Activated CD4-positive, alpha-beta T cell treated with anti-CD3 and anti-CD28 coated beads, Interleukin-2, amount 50 U/mL, for 48 hours (primary cell): ENCODE measurements at places on chromosomes 16 and 17.

GRCh38 chr17:82849076-82849945 is 9.5 kb upstream of the ZNF750 start:
- DNase-seq = no peak

DNA sequence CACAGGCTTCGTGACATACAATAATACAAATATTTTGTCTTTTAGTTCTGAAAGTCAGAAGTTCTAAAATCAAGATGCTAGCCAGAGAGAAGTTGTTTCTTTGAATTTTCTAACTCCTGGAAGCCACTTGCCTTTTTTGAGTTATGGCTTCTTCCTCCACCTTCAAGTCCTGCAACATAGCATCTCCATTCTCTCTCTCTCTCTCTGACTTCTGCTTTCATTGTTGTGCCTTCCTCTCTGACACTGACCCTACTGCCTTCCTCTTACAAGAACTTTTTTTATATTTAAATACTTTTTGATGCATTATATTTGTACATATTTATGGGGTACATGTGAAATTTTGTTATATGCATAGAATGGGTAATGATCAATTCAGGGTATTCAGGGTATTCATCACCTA is 205.9 kb downstream of the MAP2K6 start:
- DNase-seq = no peak

DNA sequence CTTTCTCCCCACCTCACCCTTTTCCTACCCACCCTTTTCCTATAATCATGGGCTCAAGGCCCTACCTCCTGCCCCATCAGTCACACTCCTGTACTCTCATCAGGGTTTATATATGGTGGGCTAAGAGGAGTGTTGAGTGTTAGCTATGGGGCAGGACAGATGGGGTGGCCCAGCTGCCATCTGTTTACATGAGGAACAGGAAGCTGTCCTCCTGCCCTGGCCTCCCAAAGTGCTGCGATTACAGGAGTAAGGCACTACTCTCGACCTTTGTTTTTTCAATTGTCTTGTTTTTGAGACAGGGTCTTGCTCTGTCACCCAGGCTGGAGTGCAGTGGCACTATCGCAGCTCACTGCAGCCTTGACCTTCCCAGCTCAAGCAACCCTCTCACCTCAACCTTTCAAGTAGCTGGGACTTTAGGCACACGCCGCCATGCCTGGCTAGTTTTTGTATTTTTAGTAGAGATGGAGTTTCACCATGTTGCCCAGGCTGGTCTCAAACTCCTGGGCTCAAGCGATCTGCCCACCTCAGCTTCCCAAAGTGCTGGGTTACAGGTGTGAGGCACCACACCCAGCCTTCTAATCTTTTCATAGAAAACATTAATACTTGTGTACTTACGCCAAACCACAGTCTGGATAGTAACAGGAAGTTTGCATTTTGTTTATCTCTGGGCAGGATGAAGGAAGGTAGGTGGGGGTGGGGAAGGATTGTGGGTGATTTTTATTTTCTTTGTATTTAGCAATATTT is 1.6 kb downstream of the TRADD start:
- DNase-seq = no peak

DNA sequence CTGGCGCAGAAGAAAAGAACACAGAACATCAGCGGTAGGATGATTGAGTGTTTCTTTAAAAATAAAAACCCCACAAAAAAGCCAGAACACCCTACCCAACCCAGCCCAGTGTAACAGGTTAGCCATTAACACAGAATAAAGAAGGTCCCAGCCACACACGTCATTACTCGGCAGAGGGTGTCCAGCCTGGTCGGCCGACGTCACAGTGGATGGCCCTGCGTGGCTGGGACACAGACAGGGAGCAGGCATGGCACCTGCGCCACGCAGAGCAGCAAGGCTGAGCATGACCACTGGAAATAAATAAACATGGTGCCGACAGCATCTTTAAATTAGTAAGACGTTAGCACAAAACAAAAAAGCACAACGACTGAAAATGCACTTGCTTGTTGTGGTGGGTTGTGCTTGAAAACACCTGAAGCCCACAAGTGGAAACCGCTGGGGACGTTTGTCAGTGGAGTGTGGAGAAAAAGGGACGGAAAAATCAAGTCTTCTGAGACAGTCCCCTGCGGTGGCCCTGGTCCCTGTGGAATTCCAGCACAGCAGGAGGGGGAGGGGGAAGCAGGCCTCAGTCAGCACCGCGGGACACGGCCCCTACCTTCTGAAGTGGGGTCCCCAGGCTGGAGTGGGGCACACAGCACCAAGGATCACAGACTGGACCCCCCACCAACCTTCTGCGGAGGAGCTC is 39.2 kb downstream of the SLC7A5 start:
- peak; percentile 4 for DNase-seq

DNA sequence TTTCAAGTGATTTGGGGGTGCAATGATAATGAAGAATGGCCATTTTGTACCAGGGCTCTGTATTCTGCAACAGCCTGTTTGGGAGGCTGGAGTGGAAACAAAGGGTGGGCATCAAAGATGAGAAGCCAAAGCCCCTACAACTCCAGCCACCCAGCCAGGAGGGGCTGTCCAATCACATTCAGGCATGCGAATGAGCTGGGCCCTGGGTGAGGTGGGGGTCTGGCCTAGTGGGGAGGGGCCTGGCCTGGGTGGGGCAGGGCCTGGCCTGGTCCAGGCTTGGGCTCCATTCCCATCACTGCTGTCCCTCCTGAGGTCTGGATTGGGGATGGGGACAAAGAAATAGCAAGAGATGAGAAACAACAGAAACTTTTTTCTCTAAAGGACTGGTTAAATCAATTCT is 6.4 kb downstream of the AOC3 start:
- no peak for DNase-seq

DNA sequence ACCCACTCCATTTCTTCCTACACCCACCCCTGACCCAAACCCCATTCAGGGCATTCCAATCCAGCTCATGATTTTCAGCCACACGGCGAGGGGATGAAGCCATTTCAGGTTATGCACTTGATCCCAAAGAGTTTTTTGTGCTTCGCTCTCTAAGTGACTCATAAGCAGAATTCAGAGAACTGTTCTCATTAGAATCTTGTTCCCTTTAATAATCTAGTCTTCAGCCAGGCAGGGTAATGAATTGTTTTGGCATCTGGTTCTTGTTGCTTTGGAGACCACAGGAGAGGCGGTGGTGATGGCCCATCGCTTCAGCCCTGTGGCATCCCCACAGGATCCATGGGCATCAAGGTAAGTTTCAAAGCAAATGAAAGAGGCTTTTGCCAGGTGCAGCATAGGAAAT is 4.8 kb upstream of the KRT31 start:
- DNase-seq = no peak

DNA sequence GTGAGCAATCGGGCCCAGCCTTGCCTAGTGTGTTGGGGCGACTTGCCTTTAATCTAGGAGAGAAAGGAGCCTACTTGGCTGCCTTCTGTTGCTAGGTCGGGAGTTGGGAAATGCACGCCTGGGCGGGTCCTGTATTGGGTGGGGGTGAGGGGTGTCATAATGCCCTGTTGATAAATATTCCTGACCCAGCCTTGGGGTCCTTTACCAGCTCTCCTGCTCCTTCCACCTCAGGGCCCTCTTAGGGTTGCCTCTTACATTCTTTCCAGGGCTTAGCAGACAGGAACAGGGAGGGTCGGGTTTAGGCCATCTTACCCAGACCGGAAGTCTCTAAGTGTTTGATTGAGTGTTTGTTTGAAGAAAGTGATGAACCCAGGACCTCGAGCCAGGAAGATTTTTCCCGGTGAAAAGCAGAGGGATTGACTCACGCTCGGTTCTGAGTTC is 112.9 kb downstream of the SEC14L1 start:
- DNase-seq = no peak

GRCh38 chr17:83199500-83200201 is 120.2 kb downstream of the METRNL start:
- DNase-seq = peak; percentile 83

GRCh38 chr17:36657763-36658490 is 56.5 kb downstream of the MRM1 start:
- DNase-seq = peak; percentile 22

DNA sequence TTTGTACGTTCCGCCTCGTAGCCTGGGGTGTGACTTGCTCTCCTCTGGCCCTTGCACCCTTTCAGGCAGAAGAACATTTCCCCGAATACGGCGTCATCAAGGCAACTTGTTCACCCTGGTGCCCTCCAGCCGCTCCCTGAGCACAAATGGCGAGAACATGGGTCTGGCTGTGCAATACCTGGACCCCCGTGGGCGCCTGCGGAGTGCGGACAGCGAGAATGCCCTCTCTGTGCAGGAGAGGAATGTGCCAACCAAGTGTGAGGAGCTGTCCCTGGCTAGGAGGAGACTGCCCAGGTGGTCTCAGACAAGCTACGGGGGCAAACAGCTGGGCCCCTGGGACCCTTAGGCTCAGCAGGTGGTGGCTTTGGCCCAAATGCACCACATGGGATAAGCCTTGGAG is 10.4 kb downstream of the LIMD2 start:
- DNase-seq = no peak

- peak; percentile 6 for DNase-seq
Measured at GRCh38 chr17:68600931-68601564, at the start of gene FAM20A. Gene FAM20A, minus strand, starts transcription at chr17:68601367. Its CDS starts 701 bp downstream, at chr17:68600666.

GRCh38 chr17:51629232-51629631 is 368.9 kb downstream of the UTP18 start:
- no peak for DNase-seq

- DNase-seq = no peak
Measured at GRCh38 chr17:29078183-29079045, 35.5 kb downstream of the PIPOX start.

DNA sequence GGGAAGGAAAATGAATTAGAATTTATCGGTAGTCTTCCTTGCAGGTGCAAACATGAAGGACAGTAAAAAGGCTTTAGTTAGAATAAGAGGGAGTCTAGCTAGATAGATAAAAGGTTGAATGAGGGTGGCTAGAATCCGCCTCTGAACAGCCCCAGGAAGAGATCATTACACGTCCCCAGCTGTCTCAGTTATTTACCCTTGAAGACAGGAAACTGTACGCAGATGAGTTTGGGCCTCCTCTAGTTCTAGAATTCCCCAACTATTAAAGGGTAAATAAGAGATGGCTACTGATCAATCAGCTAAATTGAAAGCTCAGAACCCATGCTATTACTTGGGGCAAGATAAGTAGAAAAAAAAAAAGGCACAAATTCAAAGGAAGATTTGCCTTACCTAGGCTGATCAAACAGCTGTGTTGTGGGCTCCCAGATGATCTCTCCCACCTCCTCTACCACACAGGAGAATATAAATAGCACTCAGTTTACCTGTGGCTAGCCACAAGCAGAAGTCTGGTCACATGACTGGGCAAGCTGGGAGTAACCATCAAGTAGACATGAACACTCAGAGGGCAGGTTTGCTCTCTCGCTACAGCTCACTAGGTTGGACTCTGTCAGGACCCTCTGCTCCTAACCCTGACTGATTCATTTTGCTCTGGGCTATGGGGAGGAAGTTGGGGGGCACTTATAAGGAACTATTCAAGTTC is 17.0 kb downstream of the FAM117A start:
- no peak for DNase-seq

DNA sequence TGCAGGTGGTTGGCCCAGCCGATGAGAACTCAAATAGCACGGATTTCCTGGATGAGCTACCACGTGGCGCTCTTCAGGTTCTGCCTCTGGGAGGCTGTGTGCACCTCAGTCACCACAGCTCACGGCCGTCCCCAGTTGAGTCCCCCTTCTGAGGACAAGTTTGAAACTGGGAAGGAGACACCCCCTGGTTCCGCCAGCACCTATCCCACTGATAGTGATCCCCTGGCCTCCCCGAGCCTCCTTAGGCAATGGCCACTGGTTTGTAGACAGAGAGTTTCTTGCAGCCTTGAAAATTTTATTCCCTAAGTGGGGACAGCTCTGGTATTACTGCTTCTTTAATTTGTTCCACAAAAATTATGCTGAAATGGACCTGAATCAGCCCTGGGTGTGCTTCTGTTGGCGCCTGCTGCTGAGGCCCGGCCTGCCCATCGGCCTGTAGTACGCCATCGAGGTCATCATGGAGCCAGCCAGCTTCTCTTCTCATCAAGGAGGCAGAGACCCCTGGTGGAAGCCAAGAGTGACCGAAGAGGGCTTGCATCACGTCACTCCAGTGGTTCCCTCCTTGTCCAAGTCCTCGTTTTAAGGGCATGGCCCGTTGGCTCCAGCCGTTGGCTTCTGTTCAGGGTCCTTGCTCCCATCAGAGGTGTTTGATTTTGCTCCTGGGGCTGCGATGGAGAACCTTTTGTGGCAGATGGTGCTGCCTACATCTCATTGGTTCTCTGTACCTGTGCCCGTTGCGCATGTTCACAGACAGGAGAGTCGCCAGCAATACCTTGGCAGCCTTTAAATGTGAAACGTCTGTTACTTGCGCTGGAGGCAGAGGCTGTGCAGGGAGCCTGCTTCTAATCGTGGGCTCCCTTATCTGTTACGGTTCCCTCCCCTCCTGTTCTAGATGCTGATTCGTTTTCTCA is 9.3 kb downstream of the SMCR8 start:
- DNase-seq = no peak

- no peak for DNase-seq
Measured at GRCh38 chr16:49537924-49538459, 164.4 kb downstream of the C16orf78 start.

DNA sequence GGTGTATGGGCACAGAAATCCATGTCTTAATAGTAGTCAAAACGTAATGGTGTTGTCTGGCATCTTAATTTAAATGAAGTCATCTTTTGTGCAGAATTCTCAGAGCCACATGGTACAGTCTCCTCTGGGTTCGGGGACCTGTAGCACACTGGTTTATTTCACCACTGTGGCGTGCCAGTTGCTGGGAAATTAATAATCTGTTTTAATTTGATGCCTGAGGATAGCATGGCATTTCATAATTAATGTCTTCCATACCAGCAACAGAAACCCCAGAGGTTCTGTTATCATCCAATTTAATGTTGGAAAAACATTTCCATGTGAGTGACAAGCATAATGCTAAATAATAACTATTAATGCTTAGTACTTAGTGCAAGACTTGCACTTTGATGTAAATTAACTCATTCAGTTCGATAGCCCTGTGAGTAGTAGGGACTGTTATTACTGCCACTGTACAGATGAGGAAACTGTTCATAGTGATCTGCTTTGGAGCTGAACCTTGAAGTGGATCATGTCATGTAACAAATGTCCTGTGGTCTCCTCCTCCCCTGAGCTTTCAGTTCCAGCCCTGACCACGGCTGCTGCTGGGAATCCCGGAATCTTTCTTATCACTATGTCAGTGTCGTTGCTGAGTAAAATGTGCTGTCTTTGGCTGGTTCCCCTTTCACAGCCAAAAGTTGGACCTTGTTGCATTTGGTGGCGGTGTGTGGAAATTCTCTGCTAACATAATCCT is 51.2 kb downstream of the SNX29 start:
- no peak for DNase-seq

GRCh38 chr16:49684696-49685095 is 171.2 kb downstream of the ZNF423 start:
- no peak for DNase-seq

- no peak for DNase-seq
Measured at GRCh38 chr16:57614944-57615343, 13.5 kb upstream of the ADGRG1 start.

- no peak for DNase-seq
Measured at GRCh38 chr17:82152114-82152513, 54.1 kb upstream of the FASN start.

- no peak for DNase-seq
Measured at GRCh38 chr16:11624636-11625607, 38.2 kb upstream of the LITAF start.

- no peak for DNase-seq
Measured at GRCh38 chr17:75194879-75195278, 10.6 kb upstream of the NUP85 start.

- no peak for DNase-seq
Measured at GRCh38 chr17:52536489-52536888, 378.0 kb upstream of the CA10 start.
